SIG-M5 (cell line): ENCODE measurements at places on chromosomes 4 and X.

- no peak for DNase-seq
These were observed 625 bp downstream of the RTL9 start for GRCh38 chrX:110359273-110359672.

GRCh38 chr4:6122496-6122895 lies 77.9 kb downstream of the JAKMIP1 start:
- DNase-seq = no peak

DNA sequence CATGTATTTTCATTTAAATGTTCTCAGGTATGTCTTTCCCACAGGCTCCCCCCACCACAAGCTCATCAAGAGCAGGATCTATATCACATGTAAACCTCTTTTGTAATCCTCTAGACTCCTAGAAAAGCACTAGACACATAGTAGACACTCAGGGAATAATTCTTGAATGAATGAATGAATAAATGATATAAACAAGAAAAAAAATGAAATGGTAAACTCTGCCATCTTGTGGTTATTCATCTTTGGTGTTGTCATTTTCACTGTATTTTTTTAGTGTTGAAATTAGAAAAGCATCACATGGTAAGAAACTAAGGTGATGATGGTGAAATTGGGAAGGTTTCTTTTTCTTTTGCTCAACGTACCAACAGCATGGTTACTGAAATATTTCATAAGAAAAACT lies 34.2 kb upstream of the C1GALT1C1 start:
- no peak for DNase-seq

DNA sequence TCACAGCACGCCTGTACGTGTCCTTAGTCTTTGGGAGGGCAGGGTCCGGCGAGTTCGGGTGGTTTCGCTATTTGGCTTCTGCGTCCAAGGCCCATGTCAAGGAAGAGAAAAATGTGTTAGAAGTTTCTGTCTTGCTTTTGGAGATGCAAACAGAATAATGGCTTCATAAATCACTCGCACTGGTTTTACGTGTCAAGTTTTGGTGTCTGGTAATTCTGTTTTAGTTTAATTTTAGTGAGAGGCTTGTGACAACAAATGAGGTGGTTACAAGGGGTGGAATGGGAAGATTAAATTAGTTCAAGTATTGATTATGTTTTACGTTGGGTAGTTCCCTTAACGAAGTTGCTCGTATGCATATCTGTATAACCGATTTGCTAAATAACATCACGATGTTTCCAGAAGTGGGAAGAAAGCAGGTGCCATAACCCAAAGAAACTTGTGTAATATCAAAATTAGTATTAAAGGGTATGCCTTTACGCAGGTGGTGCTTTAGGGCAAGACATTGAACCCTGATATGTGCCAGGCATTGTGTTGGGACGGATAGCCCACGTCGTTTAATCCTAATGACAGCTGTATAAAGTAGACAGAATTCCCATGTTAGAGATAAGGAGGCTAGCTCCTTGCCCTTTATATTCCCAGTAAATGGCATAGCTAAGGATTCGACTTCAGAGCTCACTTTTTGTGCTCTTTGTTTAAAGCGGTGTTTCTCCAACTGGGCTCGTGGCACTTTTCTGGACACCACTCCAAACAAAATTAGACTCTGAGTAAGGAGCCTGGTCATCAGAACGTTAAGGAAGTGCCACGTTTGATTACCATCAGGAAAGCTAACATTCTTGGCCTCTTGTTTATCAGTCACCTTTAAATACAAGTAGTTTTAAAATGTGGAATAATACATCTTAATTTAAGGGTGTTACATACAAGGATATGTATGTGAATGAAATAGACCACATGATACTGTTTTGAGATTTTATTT lies 843 bp downstream of the RPL34 start:
- DNase-seq = no peak

DNA sequence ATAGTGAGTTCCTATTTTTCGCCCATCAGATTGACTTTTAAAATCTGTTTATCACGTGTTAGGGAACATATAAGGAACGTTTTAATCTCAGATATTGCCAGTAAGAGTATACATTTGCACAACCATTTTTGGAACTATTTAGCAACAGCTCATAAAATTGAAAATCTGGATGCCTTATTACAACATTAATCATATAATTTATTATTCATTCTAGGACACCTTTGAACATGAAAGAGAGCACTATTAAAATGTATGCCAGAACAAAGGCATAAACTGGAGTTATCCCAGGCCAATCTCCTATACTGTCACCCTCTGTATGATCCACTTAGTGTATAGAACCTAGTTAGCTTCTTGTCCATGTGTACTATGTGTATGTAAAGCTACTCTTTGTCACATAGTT lies 579.0 kb upstream of the MAGEB2 start:
- DNase-seq = no peak

- DNase-seq = no peak
These were observed 20.0 kb upstream of the CAMK2D start for GRCh38 chr4:113781439-113782040.

DNA sequence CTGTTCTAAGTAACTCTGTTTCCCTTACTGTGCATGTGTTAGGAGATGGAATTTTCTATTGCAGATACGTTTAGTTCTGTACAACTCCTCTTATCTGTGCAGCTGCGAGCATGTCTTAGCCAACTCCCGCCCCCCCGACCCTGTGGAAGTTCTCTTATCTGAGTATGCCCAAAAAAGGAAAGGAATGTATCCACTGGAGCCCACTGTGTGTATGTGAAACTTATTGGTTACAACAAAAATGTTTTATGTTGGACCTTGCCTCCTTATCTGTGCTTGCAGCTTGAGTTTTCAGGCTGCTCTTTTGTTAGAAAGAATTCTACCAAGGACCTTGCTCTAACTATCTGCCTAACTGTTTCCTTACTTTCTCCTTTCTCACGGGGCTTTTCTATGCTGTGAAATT lies 24.2 kb upstream of the DCAF8L2 start:
- DNase-seq = no peak

DNA sequence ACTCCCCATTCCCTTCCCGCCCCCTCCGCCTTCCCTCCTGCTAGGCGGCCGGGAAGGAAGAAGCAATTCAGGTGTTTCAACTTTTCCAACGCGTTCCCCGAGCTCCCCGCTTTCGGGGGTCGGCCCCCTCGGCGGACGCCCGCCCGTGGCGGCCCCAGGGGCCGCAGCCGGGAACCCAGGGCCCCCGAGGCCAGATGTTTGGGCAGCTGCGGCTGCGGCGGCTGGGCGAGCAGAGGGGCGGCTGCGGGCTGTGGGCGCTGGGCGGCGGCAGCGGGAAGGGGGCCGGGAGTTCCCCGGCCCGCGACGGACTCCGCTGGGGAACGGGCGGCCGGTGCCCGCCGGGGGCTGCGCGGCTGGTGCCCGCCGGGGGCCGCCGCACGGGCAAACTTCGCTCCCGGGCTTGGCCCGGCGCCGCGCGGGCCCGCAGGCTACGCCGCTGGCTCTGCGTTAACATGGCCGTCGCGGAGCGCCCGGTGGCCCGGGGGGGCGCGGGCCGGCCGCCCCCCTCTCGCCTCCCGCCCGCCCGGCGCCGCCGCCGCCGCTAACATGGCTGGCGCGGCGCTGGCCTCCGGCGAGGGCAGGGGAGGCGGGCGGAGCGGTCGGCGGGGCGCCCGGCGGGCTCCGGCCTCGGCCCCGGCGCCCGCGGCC lies 510 bp downstream of the HMGB3 start:
- DNase-seq = no peak

GRCh38 chrX:3219667-3220066 lies 126.8 kb downstream of the MXRA5 start:
- DNase-seq = no peak

- DNase-seq = no peak
These were observed 50.2 kb downstream of the ING2 start for GRCh38 chr4:183554878-183555585.

GRCh38 chr4:147927377-147928137 lies 195.7 kb downstream of the ARHGAP10 start:
- DNase-seq = no peak

GRCh38 chrX:103687696-103688201 lies 1.2 kb upstream of the MORF4L2 start:
- no peak for DNase-seq

GRCh38 chr4:12697970-12698369 lies 786.2 kb downstream of the RAB28 start:
- no peak for DNase-seq

- DNase-seq = no peak
These were observed 16.2 kb downstream of the HPF1 start for GRCh38 chr4:169741569-169741968.

DNA sequence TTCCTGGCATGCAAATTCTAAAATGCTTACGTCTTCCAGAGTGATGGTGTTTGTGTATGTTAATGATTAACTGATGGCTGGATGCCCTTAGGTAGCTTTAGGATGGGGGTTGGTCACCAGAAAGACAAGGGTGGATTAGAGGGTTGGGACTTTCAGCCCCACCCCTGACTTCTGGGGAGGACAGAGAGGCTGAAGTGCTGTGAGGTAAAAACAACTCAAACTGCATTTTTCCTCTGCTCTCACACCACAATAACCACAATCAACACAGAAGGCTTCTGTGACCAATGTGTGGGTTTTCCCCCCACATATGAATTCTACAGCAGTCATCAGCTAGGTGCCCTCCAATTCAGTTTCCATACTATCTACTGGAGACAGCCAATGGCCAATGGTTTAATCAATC lies 18.7 kb upstream of the DDIT4L start:
- no peak for DNase-seq

- DNase-seq = no peak
These were observed 82.6 kb upstream of the ANK2 start for GRCh38 chr4:112966701-112967488.

DNA sequence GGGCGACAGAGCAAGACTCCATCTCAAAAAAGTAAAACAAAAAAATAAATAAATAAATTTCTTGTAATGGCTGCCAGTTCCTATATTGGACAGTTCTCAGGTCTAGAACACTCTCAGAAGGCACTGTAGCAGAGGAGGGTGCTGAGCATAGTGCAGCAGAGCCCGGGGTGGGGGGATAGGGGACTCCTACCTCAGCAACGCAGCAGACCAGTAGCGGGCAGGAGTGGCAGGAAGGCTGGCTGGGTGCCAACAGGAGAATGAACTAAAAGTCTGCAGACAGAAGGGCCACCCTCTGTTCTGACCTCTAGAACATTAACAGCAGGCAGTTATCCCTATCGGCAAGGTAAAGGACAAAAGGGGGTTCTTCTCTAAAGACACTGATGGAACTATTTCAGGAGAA lies 20.2 kb downstream of the PDK3 start:
- DNase-seq = no peak

DNA sequence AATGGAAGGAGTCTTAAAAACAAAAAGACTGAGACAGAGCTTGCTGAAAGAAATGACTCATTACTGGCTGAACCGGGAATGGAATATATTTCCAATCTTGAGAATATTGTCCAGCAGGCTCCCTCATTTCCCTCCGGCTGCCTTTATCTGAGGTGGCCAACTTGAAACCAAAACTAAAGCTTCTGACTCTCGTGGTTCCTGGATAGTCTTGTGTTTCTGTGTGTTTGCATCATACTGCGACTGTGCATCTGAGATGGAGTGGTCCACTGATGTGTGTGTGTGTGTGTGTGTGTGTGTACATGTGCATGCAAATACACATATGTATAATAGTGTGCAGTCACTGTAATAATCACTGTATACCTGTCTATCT lies 145.6 kb upstream of the SCML1 start:
- DNase-seq = no peak

DNA sequence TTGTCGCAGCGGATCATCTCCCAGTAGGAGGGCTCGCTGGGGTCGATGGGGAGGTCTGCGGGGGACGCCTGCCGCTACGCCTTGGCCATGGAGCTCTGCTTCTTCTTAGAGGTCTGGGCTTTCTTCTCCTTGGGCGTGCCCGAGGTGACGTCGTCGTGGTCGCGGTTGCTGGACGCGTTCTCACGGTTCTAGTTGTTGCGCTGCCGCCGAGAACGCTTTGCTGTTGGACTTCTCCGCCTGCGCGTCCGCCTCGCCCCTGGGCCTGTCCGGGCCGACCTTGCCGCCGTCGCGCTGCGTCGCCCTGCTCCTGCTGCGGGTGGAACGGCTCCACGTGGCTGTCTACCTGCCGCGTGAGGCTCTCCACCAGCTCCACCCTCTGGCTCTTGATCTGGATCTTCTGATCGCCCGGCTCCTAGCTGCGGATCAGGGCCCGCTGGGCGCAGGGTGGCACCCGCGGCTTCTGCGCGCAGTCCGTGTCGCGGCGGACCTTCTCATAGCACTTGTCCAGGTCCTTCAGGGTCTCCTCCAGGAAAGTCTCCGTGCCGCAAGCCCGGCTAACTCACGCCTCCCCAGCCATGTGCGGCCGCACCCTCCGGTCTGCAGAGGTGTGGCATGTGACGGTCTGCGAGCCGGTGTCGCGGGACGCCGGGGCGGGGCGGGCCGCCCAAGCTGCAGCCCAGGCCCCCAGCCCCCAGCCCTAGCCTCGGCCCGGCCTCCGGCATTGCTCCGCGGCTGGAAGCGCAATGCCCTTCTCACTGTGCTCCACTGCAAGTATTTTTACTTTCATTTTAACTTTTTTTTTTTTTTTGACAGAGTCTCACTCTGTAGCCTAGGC lies 40.5 kb upstream of the OGT start:
- DNase-seq = no peak

DNA sequence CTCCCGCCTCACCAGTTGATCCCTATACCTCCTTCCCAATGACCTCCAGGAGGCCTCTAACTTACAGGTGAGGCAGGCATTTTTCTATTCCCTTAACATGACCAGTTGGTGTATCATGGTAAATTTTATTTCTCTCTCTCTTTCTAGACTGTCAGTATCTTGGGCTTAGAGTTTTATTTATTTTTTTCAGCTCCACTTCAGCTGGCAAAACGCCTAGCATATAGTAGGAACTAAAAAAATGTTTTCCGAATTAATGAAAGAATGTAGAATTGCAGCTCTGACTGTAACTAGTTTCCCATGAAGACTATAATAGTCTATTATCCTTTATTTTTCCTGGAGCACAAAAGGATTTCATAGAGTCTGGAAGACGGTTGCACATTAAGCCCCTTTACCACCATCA lies 84.8 kb downstream of the PDE5A start:
- no peak for DNase-seq

DNA sequence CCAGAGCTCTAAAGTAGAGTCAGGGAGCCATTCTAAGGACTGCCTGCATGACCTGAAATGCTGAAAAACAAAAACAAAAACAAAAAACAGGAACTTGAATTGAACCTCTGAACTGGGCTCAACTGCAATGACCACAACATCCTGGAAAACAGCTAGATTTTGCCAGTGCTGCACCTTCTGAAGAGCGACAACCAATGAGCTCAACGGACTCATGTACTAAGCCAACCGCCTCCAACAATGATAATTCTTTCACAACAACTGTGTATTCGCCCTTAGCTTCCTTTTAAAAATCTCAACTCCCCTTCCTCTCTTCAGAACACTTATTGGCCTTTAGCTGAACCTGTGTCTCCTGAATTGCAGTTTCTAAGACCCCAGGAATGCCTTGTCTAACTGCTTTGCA lies 69.8 kb downstream of the HAUS3 start:
- DNase-seq = no peak
